ENCODE measurements at places on chromosomes 3 and 15.

- no peak for DNase-seq
Observed at GRCh38 chr3:134564991-134565390, 79.1 kb downstream of the CEP63 start.

GRCh38 chr15:73326157-73326556, 42.6 kb downstream of the HCN4 start:
- DNase-seq = no peak

DNA sequence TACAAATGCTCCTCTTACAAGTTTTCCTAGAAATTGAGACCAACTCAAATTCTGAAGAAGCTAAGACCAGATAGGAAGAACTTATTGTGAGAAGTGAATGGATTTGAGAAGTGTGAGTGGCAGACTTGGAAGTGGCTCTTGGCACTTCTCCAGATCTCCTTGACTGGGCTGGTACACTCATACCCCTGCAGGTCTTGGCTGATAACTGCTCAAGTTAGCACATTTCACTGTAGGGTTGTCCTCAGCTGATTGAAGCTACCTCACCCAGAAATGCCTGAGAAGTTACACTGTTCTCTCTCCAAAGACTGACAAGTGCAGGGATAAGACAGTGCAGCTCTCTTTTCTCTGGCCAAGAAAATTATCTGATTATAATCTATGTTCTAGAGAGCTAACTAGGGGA, 16.5 kb upstream of the CLDN1 start:
- DNase-seq = peak; percentile 16

DNA sequence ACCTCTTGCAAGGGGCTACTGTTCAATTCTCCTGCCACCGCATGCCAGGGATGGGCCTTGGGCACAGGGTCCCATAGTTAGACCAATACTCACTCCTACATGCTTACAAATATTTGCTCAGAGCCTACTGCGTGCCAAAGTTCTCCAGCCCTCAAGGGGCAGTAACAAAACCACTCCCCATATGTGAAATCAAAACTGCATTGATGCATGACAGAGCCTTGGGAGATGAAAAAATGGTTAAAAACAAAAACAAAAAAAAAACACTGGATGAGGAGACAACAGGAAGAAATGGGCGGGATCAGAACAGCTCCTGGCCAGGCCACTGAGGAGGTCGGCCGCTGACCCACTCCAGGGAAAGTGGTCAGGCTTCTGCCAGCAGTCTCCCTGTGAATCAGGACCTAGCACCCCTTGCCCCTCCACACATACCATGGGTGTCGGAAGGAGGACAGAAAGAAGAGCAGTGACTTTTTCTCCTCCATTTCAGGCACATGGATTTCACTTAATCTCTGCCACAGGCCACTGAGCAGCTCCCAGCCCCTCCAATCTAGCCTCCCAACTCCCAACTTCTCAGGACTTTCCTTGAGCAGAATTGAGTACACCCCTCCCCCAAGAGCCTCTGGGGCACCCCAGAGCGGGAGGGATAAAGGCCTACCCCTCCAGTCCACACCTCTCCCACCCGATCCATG, 2.8 kb downstream of the PLXNB1 start:
- no peak for DNase-seq

GRCh38 chr3:43867436-43868072, 176.8 kb downstream of the ABHD5 start:
- no peak for DNase-seq

DNA sequence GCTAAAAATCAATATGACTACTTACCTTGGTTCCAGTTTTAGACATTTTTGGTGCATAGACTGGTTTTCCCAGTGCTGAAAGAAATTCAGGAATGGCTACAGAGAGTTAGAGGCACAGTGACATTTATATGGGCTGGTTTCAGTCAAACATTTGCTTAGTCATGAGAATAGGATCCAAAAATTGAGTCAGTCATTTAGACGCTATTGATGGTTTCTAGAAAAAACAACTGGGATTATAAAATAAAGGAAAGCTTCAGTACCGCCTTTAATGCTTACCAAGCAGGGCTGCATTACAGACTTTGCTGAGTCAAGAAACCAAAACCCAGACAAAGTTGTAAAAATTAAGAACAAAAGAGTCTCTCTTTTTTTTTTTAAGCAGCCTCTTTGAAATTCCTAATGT, at the start of gene CRYGS:
Gene CRYGS, minus strand, starts transcription at position 100 of the 400 bp plus-strand sequence. Its CDS starts 54 bp downstream, at position 46.
- DNase-seq = no peak

- no peak for DNase-seq
Observed at GRCh38 chr15:56987286-56987685, 68.8 kb downstream of the TCF12 start.

DNA sequence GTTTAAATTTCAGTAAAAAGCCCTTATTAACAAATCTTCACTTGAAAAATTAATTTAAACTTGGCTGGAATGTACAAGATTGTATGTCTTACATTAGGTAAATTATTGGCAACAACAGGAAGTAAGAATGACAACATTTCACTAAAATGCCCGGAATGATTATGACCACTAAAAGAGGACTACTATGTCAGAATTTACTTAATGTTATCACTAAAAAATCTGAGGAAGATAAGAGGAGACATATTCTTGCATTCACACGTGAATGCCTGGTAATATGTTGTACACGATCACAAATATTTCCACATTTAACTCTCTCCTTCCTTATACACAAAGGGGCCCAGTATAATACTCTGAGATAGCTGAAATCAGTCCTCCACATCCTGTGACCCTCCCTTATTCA, 29.7 kb downstream of the VGLL3 start:
- DNase-seq = no peak

GRCh38 chr15:66595931-66596545, 30.2 kb upstream of the LCTL start:
- no peak for DNase-seq

GRCh38 chr15:47820057-47820746, 102.9 kb downstream of the SEMA6D start:
- no peak for DNase-seq

DNA sequence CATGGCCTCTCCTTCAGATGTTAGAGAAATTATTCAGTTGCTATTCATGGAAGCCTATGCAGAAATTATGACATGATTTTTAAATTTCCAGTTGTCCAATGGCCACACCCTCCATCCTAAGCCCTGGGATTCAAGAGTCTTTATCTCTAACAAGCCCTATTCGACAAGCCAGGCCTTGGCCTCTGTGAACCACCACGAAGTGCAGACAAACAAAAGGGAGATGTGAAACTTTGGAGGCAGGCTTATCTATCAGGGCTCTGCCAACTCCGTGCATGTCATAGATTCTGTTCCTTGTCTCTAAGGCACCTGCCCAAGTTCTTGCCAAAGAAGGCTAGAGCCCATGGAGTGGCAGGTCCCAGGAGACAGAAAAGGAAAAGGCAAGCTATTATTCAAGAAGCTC, 212.4 kb upstream of the ADAMTS9 start:
- no peak for DNase-seq

DNA sequence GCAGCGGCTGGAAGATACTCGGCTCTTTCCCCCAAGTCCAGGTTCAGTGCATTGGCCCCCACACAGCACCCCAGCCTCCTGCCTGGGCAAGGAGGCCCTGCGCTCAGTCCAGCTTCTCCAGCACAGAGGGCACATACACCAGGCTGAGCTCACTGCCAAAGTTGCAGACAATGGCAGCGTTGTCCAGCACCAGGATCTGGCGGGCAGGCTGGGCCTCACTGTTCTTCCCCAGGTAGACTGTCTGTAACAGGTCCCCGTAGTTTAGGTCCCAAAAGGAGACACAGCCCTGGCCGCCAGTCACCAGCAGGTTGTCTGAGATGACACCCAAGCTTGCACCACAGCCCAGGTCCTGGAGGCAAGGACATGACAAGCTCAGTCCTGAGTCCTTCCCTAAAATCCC, 32.9 kb downstream of the PTPN23 start:
- DNase-seq = no peak

- DNase-seq = no peak
Observed at GRCh38 chr3:25527801-25528200, 99.7 kb downstream of the RARB start.

- no peak for DNase-seq
Observed at GRCh38 chr3:128923576-128923975, 44.2 kb downstream of the ACAD9 start.

DNA sequence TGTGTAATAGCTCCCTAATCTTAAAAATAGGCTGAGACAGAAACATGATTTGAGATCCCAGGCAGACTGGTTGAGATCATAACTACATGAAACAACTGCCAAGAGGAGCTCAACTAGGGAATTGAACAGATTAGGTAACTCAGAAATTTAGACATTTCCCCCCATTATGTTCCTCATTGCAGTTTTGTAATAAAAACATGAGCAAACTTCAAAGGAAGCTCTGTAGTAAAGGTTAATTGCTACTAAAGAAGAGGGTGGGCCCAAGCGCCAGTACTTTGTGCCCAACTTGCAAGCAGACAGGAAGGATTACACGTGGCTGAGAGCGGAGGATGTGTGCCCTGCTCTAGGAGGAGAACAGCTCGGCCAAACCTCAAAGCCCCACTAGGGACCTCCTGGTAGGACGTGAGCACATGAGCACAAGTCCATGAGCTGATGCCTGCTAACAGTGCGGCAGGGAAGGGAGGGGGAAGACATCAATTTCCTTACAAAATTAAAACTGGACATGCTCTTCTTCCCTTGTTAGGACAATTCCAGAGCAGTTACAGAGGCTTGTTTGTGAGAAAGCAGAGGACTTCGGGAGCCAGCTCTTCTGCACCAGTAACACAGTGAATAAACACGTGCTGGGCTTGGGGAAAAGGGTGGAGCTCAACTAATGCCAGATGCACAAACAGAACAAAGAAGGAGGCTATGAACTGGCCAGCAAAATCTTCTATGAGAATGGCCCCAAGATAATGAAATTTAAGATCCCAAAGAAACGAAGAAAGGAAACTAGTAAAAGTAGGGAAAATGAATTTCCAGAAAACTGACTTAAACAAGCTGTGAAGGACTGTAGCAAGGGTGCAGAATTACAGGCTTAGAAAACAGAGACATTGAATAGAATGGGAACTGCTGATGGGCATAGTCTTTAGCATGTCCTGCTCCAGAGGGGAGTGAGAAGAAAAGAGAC, 275.5 kb downstream of the MECOM start:
- DNase-seq = no peak

GRCh38 chr3:155362808-155363689, 69.6 kb upstream of the STRIT1 start:
- DNase-seq = no peak

GRCh38 chr3:123653221-123653682, 68.4 kb upstream of the HACD2 start:
- peak; percentile 58 for DNase-seq

DNA sequence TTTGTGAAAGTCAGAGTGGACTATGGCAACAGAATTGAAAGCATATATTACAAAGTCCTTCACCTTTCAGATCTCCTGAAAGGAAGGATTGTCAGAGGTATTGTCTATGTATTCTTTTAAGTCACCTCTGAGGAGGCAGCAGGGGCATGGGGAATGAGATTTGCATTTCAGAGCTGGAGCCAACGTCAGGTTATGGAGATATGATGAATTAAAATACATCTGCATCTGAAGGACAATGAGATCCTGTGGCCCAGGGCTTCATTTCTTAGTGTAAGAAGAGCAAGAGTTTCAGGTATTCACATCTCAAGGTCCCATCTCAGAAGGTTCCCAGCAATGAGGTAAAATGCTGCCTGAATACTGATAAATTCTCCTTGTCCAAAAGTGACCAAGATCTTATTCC, 695.8 kb downstream of the TUSC7 start:
- no peak for DNase-seq

DNA sequence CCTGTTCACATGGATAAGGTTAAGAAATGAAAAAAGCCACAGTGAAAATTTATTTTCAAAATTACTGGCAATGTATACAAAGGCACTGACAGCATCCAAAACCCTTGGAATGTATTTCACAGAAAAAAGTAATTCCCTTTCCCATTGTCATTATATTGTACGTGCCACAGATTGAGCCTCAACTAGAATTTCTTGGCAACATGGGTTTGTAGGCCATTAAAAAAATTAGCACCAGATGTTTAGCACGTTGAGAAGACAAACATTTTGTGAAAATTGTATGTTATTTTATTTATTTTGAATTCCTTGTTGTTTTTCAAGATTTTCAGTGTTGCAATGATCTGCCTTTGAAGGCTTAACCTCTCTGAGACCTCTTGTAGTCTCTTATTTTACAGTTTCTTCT, 76.3 kb upstream of the EPHB3 start:
- DNase-seq = no peak

DNA sequence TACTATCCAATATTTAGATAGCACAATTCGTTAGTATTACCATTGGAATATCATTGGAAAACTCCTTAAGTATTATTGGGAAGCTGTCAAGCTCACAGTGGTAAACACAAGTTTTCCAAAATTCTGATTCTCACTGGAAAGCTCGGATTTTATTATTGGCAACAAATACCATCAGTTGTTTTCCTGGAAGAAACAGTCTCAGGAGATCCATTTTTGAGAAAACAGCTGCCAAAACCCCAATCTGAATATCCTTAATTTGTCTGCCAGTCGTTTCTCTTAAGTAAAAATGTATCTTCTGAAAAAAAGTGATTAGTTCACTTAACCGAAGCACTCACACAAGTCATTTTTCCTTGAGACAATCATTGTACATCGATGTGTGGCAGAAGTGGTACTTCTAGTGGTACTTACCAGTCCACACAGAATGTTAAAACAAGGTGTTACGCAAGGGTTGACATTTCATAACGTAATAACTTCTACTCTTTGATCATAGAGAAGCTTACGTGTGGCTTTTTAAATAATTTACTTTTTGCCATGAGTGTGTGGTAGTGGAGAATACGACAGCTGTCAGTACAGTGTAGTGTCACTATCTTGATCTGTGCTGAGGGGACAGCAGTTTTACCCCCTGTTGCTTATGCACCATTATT, 74.9 kb downstream of the FAM43A start:
- peak; percentile 70 for DNase-seq

DNA sequence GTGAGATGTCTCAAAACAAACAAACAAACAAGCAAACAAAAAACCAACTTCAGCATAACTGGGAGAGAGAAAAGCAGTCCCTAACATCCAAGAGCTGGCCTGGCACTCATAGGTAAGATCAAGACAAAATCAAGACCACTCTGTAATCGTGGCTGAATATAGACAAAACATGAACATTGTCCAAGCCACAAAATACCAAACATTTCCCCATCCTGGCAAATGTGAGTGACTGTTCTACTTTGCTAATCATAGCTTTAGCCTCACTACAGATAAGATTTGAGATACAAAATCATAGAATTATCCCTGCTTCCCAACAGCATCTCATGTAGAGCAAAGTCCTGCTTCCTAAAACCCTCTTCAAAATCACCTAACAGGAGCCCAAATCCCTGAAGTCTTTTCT, 116.7 kb upstream of the PRTG start:
- no peak for DNase-seq

- DNase-seq = peak; percentile 24
Observed at GRCh38 chr3:161690299-161690620, 193.7 kb downstream of the OTOL1 start.

GRCh38 chr3:187925326-187925725, 180.1 kb upstream of the BCL6 start:
- DNase-seq = no peak

DNA sequence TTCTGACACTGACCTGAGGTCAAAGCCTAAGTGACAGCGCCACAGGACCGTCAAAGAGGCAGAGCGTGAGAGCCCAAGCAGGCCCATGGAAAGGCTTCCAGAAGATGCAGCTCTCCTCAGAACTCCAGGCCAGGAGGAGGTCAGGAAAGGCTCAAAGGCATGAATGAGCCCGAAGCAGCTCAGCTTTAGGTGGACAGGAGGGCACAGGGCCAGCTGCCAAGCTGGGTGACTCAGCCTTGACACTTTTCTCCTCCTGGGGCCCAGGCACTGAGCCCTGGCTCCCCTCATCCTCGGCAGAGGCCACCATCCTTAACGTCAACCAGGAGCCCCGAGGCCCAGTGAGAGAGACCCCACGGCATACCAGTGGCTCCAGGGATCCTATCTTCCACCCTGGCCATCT, 62.9 kb downstream of the ADCY5 start:
- no peak for DNase-seq

Data from MV-4-11 (cell line).